ENCODE measurements at places on chromosomes 5 and 9. TPM values are rescaled to one million over a fixed set of nuclear protein-coding genes. Genes with fewer than 3 reads are reported as not detected.

Gene PCDHGB4
- polyA plus RNA-seq = 0.15 TPM

- H3K4me1 ChIP-seq = no peaks in the 10 kb centered on the region
- peaks cover 14% of the 10 kb centered on the region for H3K27me3 ChIP-seq
- no peak overlapping the region for H3K4me3 ChIP-seq
- H3K27ac ChIP-seq = no peak overlapping the region
Measured at GRCh38 chr9:20208961-20209371, 413.3 kb downstream of the MLLT3 start.

- no peak overlapping the region for H3K27ac ChIP-seq
- no peak for DNase-seq
- H3K27me3 ChIP-seq = no peaks in the 10 kb centered on the region
- H3K4me3 ChIP-seq = no peak overlapping the region
Measured at GRCh38 chr9:107335331-107335730, 52.3 kb downstream of the RAD23B start.

DNA sequence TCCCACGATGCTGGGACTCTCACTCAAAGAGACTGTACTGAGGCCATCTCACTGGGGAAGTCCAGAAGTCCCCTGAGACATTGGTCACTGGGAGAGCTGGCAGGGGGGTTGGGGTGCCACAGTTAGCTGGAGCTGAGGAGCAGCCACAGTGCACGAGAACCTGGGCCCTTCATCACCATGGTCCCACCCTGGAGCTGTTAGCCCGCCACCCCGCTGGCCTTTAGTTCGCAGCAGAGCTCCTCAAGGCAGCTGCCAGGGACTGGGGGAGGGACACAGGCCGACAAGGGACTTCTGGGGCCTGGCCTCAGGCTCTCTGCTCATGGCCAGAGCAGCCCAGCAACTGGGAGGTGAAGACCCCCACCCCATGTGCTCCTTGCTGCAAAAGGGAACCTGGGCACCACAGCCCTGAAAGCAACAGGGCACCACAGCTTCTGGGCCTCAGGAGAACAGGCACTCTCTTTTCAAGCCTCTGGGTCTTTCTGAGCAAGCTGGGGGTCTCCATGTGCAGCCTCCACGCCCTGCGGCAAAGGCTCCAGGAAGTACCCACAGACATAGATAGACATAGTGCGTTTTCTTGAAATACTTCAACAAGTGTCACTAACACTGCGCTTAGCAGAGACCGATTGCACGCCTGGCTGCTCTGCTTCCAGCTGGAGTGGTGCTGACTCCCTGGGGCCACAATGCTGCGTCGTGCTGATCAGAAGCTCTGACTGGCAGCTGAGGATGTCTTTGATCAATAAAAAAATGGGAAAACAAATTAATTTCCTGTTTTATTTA lies 46.0 kb downstream of the VAV2 start:
- peaks cover 68% of the 10 kb centered on the region for H3K4me1 ChIP-seq
- DNase-seq = peak; percentile 55
- H3K27ac ChIP-seq = peak overlapping the region; percentile 99
- H3K36me3 ChIP-seq = no peaks in the 10 kb centered on the region
- H3K4me3 ChIP-seq = peak overlapping the region; percentile 77

Gene AQP3
- 1.9 TPM for polyA plus RNA-seq

- no peak overlapping the region for H3K27ac ChIP-seq
- no peaks in the 10 kb centered on the region for H3K4me1 ChIP-seq
- no peaks in the 10 kb centered on the region for H3K36me3 ChIP-seq
- H3K27me3 ChIP-seq = peaks cover 9% of the 10 kb centered on the region
- no peak overlapping the region for H3K4me3 ChIP-seq
Measured at GRCh38 chr9:119836036-119836435, 466.8 kb upstream of the BRINP1 start.

Gene ABCA2
- 1.6 TPM for polyA plus RNA-seq

Data from naive B cell (primary cell).